Activated CD8-positive, alpha-beta memory T cell treated with anti-CD3 and anti-CD28 coated beads for 1 hour (primary cell): ENCODE measurements at places on chromosomes 7 and 10.

- no peak for DNase-seq
Observed at GRCh38 chr7:103833401-103833800, 156.1 kb downstream of the RELN start.

DNA sequence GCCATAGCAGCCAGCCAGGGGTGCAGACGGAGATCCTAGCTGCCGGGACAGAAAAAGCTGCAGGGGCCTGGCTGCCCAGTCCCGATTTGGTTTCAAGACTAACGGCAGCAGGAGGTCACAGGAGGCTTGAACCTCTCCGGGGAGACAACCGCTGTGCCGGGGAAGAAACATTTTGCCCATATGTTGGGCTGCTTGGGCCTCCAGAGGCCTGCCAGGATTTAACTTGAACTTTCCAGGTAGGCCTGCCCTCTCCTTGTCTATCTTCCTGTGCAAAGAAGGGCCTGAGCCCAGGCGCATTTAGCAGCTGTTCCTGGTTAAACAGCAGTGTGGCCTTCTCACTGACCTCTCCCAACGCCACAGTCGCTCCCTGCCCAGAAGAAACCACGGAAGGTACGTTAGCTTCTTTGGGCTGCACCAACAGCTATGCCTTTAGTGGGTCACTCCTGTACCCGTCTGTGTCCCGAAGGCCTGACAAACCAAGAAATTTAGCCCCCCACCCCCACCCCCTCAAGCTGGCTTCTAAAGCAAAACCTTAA, 17.1 kb upstream of the PTF1A start:
- no peak for DNase-seq

- DNase-seq, result no peak
Observed at GRCh38 chr10:71478813-71479365, 82.2 kb downstream of the CDH23 start.

DNA sequence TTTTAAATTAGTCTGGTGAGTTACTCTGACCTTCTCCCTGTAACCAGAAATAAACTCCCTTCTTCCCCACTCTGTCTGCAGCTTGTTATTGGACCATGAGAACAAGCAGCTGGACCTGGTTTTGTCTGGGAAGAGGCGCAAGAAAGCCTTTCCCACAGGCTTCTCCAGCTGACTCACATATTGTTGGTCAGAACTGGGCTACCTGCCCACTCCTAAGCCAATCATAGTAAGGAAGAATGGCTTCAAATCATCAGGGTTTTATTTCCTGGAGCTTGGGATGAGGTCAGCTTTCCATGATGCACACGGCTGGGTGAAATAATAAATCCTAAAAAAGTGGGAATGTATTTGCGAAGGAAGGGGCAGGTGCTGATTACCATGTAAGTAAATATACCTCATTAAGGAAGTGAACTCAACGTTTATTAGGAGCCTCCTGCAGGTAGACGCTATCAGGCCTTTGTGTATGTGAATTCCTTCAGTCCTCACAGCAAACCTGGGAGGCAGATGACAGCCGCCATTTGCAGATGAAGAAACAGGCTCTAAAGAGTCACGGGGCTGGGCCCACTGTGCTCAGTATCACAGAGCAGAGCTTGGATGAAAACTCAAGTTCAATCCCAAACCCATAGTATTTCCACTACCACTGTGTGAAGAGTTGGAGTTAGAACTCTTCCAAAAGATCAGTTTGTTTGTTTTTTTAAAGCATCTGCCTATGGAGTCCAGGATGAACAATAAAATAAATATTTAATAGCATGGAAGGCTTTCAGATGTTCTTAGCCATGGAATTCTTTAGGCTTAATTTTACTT, 32.8 kb downstream of the IL15RA start:
- no peak for DNase-seq

- DNase-seq, result no peak
Observed at GRCh38 chr7:87456247-87456646, 19.2 kb downstream of the ABCB4 start.
